ENCODE measurements at places on chromosomes 7 and 10. TPM values are rescaled to one million over a fixed set of nuclear protein-coding genes. Genes with fewer than 3 reads are reported as not detected.

- no peak for DNase-seq
- no peak overlapping the region for H3K27ac ChIP-seq
- H3K4me3 ChIP-seq: no peak overlapping the region
- no peaks in the 10 kb centered on the region for H3K27me3 ChIP-seq
- no peaks in the 10 kb centered on the region for H3K36me3 ChIP-seq
These were observed 444.6 kb downstream of the KCNMA1 start for GRCh38 chr10:77193001-77193400.

GRCh38 chr7:95304990-95305389 is 19.3 kb downstream of the PON1 start:
- no peak overlapping the region for H3K4me3 ChIP-seq
- H3K27me3 ChIP-seq: no peaks in the 10 kb centered on the region
- DNase-seq: no peak
- no peak overlapping the region for H3K27ac ChIP-seq

DNA sequence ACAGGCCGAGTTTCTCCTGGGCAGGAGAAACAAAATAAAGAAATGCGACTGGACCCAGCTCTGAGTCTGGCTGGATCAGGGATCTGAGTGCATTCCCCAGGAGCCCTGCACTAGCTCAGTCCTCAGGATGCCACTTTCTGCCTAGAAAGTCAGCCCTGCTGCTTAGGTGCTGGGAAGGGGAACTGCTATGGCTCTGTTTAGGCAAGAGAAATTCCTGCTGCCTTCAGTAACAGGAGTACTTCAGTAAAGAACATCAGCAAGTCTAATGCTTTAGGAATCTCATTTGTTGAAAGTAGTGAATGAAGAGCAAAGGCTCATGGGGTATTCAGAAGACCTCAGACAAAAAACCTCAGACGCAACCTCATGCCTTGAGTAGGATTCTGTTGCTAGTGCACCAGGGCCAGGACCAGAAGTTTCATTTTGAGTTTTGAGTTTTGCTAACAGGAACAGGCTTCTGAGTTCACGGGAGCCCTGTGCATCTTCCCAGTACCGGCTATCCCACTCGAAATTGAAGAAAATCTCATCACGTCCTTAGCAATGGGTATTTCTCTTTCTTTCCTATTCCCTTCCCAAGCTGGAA is 170.8 kb upstream of the CDCA7L start:
- peaks cover 3% of the 10 kb centered on the region for H3K36me3 ChIP-seq
- H3K4me1 ChIP-seq: peaks cover under 1% of the 10 kb centered on the region
- no peaks in the 10 kb centered on the region for H3K27me3 ChIP-seq
- DNase-seq: no peak
- H3K27ac ChIP-seq: no peak overlapping the region

- no peak for DNase-seq
- peak overlapping the region; percentile 50 for H3K27ac ChIP-seq
- no peaks in the 10 kb centered on the region for H3K36me3 ChIP-seq
- H3K27me3 ChIP-seq: no peaks in the 10 kb centered on the region
- peaks cover 5% of the 10 kb centered on the region for H3K4me1 ChIP-seq
These were observed 140.6 kb upstream of the CTBP2 start for GRCh38 chr10:125300937-125301336.

GRCh38 chr10:52633266-52633665 is 139.3 kb downstream of the MBL2 start:
- no peaks in the 10 kb centered on the region for H3K36me3 ChIP-seq
- H3K4me3 ChIP-seq: no peak overlapping the region
- DNase-seq: no peak
- H3K4me1 ChIP-seq: peaks cover 12% of the 10 kb centered on the region
- no peak overlapping the region for H3K27ac ChIP-seq
- no peaks in the 10 kb centered on the region for H3K27me3 ChIP-seq

GRCh38 chr7:10677211-10677610 is 296.5 kb upstream of the PHF14 start:
- no peaks in the 10 kb centered on the region for H3K4me1 ChIP-seq
- no peak overlapping the region for H3K4me3 ChIP-seq
- H3K36me3 ChIP-seq: no peaks in the 10 kb centered on the region

DNA sequence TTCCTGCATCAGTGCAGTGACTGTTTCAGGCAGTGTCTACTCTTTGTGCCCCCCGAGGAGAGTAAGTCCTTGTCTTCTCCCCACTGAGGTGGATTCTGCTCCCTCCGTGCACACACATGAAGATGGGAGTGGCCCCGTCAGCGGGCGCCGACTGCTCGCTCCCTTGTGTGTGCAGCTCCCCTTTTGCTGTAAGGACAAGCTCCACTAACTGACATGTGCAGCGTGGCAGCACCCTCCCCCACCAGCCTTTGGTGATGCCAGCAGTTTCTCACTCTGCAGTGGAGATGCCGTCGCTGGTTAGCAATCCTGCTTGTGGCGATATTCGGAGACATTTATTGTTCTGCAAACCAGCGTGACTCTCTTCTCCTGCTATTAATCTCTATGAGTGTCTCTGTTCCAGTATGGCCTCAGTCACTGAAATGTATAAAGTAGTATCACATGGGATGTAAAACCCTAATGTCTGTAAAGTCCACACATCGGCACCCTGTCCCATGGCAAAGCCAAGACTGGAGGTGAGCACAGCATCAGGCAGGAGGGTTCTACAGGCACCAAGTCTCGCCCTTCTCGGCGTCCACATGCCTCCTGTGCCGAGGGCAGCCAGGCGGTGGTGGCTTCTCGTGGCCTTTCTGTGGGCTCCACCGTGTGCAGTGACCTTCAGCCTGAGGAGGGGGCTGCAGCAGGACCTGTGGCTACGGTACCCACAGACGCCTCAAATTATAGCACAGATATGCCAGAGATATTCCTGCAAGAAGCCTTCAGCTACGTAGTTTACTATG is 202.7 kb downstream of the EBF3 start:
- peak; percentile 64 for DNase-seq
- peaks cover 5% of the 10 kb centered on the region for H3K27me3 ChIP-seq
- H3K4me1 ChIP-seq: peaks cover 6% of the 10 kb centered on the region
- H3K27ac ChIP-seq: no peak overlapping the region
- no peak overlapping the region for H3K4me3 ChIP-seq

DNA sequence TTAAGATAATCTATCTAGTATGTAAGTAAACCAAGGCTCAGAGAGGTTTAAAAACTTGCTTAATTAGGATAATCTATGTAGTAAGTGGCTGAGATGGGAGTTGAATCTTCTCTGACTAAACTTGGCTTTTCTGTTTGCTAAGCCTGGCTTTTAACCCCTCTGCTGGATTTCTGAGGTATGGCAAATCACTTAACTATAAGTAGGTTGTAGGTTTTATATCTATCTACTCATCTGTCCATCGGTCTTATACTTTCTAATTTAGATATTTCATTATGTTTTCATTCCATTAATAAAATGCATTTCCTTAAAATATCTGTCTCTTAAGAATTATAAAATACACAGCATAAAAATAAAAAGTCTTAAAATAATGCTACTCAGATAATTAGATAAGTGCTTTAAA is 59.4 kb downstream of the ST7 start:
- H3K27me3 ChIP-seq: no peaks in the 10 kb centered on the region
- no peaks in the 10 kb centered on the region for H3K36me3 ChIP-seq
- H3K4me1 ChIP-seq: peaks cover 4% of the 10 kb centered on the region
- no peak overlapping the region for H3K4me3 ChIP-seq
- DNase-seq: no peak
- no peak overlapping the region for H3K27ac ChIP-seq

- H3K4me3 ChIP-seq: no peak overlapping the region
- peaks cover 4% of the 10 kb centered on the region for H3K36me3 ChIP-seq
- no peak for DNase-seq
- H3K27ac ChIP-seq: no peak overlapping the region
- H3K4me1 ChIP-seq: no peaks in the 10 kb centered on the region
These were observed 20.0 kb upstream of the HUS1 start for GRCh38 chr7:47999413-47999812.

GRCh38 chr10:6203331-6204062 is 765 bp downstream of the PFKFB3 start:
- H3K27ac ChIP-seq: peak overlapping the region; percentile 68
- peaks cover 6% of the 10 kb centered on the region for H3K36me3 ChIP-seq
- DNase-seq: peak; percentile 82

DNA sequence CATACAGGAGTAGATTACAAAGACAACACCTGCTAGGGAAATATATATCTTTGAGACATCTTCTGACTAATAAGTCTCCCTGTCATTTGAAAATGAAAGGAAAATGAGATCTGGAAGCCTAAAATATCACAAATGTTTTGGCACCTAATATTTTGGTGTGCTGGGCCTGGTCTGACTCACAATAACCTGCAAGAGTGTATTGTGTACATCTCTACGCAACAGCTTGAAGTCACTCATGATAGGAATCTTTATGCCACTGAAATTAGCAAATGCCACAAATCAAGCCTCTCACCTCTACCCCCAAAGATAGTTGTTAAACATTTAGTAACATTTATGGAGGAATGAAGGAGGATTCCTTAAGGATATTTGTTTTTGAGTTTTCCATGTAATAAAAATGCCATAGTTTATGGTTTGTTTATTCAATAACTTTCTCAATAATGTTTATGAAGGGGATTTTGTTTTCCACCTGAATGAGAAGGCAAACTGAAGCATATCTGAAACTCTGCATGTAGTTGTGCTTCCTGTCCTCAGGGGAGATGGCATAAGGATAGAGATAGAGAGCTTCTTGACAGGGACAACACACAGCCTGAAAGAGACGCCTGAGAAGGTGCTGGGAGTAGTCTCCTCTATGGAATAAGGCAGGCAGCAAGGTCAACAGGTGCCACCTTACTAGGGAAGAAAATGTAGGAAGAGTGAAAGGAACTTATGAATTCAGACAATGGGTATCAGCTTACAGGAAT is 197.4 kb downstream of the AHR start:
- no peak for DNase-seq
- peaks cover 3% of the 10 kb centered on the region for H3K27me3 ChIP-seq
- H3K27ac ChIP-seq: peak overlapping the region; percentile 5
- peak overlapping the region; percentile 4 for H3K4me3 ChIP-seq

GNAT3 gene
- total RNA-seq: 0.70 TPM

PKD1L1 gene
- 0.17 TPM for total RNA-seq

STAMBPL1 gene
- total RNA-seq: 8.4 TPM
